Pons (tissue), 1 donor: ENCODE measurements at places on chromosomes 2 and 18.

- DNase-seq = no peak
Observed at GRCh38 chr2:27522400-27522945, 25.8 kb downstream of the GCKR start.

- no peak for DNase-seq
Observed at GRCh38 chr2:74930811-74931486, 27.5 kb upstream of the POLE4 start.

- no peak for DNase-seq
Observed at GRCh38 chr2:212903413-212903812, 248.0 kb downstream of the IKZF2 start.

DNA sequence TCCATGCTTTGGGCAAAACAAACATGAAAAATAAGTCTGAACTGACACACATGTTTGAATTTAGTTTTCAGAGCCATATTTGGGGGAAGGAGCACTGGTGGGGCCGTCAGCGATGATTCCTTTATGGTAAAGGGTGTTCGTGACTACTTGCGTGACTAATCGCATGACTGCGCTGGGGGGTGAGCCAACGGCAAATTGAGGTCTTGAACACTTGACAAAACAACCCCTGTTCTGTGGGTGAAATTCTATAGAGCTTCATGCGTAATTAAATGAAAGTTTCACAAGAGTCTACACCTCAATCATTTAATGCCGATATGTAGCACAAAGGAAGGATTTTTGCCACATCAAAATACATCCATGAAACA lies 127.5 kb upstream of the CYP1B1 start:
- DNase-seq = no peak

- DNase-seq = no peak
Observed at GRCh38 chr2:236281423-236281822, 17.2 kb upstream of the ASB18 start.

- no peak for DNase-seq
Observed at GRCh38 chr18:25465152-25465732, 113.3 kb upstream of the ZNF521 start.

GRCh38 chr2:38398739-38399138 lies 21.7 kb upstream of the ATL2 start:
- no peak for DNase-seq
